Ammon's horn (tissue), 1 donor: ENCODE measurements at places on chromosomes 2 and 18.

GRCh38 chr2:128442891-128443302 is 124.2 kb upstream of the HS6ST1 start:
- DNase-seq = no peak

DNA sequence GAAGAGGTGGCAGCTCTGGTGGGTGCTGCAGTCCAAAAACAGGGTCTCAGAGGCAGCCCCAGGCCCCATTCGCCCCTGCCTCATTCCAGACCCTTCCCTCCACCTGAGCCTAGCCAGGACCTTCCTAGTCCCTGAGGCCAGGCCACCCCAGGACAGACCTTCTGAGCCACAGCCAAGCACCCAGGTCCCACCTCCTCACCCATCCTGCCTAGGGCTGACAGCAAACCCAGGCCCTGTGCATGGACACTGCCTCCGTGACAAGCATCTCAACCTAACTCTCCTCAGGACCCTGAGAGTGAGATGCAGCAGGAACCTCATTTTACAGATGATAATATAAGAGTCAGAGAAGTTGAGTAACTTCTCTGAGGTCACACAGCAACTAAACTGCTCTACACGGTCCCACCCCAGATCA is 15.5 kb downstream of the ADRA2B start:
- no peak for DNase-seq

DNA sequence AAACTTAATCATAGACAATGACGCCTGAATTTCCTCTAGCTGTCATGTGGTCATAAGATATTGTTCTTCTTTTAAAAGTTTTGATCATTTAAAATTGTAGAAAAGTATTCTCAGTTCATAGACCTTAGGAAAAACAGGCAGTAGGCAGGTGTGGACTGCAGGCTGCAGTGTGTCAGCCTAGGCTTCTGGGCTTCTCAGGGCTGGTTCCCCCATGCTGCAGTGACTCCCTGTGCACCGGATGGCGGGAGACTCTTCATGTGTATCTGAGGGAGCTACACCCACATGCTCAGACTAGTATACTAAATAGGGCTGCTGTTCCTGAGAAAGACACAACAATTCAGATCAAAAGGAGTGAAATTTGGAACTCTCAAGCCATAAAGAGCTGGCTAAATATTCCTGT is 72.4 kb downstream of the PXDN start:
- DNase-seq = no peak

- peak; percentile 78 for DNase-seq
Observed at GRCh38 chr2:203453858-203454451, 81.1 kb downstream of the RAPH1 start.

- DNase-seq = no peak
Observed at GRCh38 chr2:130327703-130328527, 14.8 kb upstream of the IMP4 start.

DNA sequence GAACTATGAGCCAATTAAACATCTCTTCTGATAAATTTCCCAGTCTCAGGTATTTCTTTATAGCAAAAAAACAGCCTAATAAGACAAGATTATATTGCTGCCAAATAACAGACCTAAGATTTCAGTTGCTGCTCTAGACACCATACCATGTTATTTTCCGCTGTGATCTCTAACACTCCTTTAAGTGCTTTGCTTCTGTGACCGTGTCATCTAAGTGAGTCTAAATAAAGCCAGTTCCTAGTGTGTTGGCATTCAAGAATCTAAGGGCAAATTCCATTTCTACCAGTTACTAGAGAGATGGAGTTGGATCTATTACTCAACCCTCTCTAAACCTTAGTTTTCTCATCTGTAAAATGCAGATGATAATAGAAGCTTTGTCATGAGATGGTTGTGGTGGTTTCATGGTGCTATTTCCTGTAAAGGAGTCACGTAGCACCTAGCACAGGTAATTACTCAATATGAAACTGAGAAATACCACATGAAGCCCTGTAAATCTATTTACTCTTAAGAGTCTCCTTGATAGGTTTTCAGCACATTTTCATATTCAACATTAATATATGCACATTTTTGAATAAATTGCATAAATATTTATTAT is 40.5 kb downstream of the SPHKAP start:
- no peak for DNase-seq

- DNase-seq = no peak
Observed at GRCh38 chr2:157935378-157935906, 59.3 kb upstream of the ACVR1 start.

DNA sequence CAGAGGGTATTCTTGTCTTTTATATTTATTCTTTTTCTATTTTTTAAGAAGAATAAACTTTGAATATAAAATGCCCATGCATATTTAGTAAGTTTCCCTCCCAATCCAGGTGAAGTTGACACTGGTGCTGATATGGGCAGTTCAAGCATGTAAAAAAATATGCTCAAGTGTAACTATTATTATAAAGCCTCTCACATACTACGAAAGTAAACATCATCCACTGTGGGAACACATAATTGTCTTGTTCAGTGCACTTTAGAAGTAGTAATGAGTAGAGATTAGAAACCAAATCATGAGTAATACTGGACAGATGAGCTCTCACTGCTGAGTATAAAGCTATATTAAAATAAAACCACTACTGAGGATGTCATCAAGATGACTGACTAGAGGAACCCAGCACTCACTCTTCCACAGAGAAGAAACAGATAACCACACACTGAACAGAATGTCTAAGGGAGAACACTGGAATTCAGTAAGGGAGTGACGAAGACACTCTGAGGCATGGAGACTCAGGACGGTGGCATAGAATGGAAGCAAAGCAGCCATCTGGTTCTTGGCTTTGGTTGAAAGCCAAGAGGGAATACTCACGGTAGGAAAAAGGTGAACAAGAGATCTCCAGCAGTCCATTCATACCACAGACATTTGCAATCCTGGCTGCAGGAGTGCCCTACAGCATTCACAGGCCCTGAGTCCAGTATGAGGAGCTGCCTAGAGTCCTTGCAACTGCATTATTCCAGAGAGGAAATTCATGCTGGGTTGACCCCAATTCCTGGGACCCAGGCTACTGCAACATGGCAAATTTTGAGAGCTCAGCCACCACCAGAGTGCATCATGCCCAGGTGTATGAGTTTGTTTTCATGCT is 9.5 kb upstream of the FAM110C start:
- DNase-seq = no peak

DNA sequence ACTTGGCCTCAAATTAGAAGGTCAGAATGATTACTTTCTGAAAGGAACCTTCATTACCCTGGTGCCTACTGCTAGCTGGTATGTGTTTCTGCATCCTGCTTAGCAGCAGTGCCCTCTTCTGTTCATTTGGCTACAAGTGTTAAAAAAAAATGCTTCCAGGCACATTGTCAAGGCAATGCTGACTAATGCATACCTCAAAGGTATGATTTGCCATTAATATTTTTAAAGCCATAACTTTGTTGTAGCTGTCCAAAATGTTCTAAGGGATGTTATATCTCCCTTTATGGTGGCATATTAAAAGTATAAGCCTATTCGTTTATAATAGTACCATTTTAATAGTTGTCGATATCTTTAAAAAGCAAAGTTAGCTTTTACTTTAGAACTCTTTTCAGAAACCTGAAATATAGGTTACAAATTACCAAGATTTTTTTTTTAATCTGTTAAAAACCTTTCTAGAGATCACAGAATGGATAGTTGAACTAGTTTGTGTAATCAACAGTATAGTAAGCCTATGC is 52.0 kb upstream of the FAM171B start:
- DNase-seq = peak; percentile 85

- no peak for DNase-seq
Observed at GRCh38 chr2:184444217-184444616, 154.1 kb upstream of the ZNF804A start.

GRCh38 chr2:7792031-7792651 is 874.9 kb downstream of the RNF144A start:
- DNase-seq = no peak

DNA sequence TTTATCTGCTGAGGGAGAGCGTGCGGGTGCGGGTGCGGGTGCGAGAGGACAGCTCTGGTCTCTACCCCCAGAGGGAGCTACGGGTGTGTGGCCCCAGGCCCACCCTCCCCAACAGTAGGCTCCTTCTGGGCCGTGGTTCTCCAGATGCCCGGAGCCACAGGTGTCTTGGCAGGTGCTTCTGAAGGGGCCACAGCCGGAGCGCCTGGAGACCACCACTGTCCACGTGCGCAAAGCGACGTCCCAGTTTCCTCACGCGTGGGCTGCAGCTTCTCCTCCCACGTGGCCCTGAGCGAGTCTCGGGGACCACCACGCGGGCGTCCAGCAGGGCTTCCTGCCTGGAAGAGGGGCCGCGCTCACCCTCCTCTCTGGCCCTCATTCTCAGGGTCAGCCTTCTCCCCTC is 90.6 kb downstream of the BIN1 start:
- no peak for DNase-seq

- no peak for DNase-seq
Observed at GRCh38 chr2:44771522-44771921, 170.0 kb upstream of the SIX3 start.

DNA sequence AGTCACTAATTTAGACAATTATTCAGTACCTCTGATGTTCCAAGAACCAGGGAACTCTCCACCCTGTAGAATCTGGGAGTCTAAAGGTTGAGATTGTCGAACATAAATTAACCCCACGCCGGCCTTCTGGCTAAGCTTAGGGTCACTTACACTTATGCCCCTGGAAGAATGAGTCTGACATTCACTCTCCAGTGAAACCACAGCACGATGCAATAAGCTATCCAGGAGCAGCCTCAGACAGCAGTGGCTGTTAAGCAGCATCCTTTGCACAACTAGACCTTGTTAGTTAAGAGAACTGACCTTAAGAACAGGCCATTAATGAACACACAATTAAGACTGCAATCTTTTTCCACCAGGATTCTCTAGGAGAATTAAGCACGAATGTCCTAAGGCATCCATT is 25.0 kb downstream of the SH3YL1 start:
- DNase-seq = no peak

- DNase-seq = no peak
Observed at GRCh38 chr2:32614084-32614483, 13.8 kb upstream of the TTC27 start.

DNA sequence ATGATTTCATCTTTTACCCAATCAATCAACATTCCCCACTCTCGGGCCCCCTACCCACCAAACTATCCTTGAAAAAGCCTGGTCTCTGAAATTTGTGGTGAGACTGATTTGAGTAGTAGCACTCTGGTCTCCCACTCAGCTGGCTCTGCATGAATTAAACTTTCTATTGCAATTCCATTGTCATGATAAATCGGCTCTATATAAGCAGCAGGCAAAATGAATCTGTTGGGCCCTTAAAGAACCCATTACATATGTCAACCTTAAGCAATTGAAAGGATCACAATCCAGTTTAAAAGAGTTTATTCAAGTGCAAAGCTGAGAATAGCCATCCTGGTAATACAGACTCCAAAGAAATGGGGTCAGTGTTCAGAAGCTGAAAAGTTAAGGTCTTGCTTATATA is 68.2 kb downstream of the NEURL3 start:
- no peak for DNase-seq

DNA sequence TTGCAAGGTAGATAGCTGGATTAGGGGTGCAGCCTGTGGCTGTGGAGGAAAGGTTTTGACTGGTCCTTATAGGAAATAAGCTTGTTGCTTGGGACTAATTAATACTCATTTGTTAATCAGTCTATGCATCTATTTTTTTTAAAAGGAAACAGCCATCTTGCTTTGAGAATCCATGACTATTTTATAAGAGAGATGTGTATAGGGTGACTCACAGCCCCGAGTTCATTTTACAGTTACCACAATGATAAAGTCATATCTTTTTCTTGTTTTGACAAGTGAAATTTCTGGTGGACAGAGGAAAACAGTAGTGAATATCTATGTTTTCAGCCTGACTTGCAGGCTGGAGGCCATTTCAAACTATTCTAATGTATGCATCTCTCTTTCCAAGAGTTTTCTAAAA is 193.5 kb upstream of the CCDC68 start:
- DNase-seq = no peak

GRCh38 chr2:120246546-120247300 is 5.9 kb upstream of the RALB start:
- DNase-seq = no peak
